ENCODE measurements at places on chromosomes 7 and 10. TPM values are rescaled to one million over a fixed set of nuclear protein-coding genes. Genes with fewer than 3 reads are reported as not detected.

UPK3BL1 gene
- total RNA-seq: 50.1 TPM

ANKMY2 gene
- total RNA-seq: 3.9 TPM

SLC26A5 gene
- total RNA-seq: 0.17 TPM

GIMAP5 gene
- 24.1 TPM for total RNA-seq

ATXN7L1 gene
- 17.0 TPM for total RNA-seq

EPO gene
- not detected for total RNA-seq

NODAL gene
- not detected for total RNA-seq

KCNIP2 gene
- 1.1 TPM for total RNA-seq

RPEL1 gene
- total RNA-seq: not detected

CPA2 gene
- total RNA-seq: not detected

GIMAP6 gene
- 10.8 TPM for total RNA-seq

PNLIPRP3 gene
- not detected for total RNA-seq

CPA4 gene
- not detected for total RNA-seq

CAV2 gene
- total RNA-seq: not detected

H2AZ2 gene
- 187 TPM for total RNA-seq

SAMD9L gene
- 4.2 TPM for total RNA-seq

HOGA1 gene
- not detected for total RNA-seq

PTN gene
- not detected for total RNA-seq

GNGT1 gene
- total RNA-seq: not detected

PCDH15 gene
- not detected for total RNA-seq

GALNT17 gene
- total RNA-seq: not detected

ZNF777 gene
- total RNA-seq: 21.0 TPM

BAIAP2L1 gene
- total RNA-seq: 0.43 TPM

AGR3 gene
- total RNA-seq: not detected

CALML5 gene
- total RNA-seq: not detected

GARS1 gene
- total RNA-seq: 119 TPM

PTPRE gene
- total RNA-seq: 72.0 TPM

GPR37 gene
- total RNA-seq: not detected

GPR26 gene
- not detected for total RNA-seq

IQUB gene
- not detected for total RNA-seq

GPNMB gene
- total RNA-seq: not detected

NEUROD6 gene
- total RNA-seq: not detected

UNC5B gene
- 0.08 TPM for total RNA-seq

Data from CD8-positive, alpha-beta T cell (primary cell).